ENCODE measurements at places on chromosomes 3 and 15.

DNA sequence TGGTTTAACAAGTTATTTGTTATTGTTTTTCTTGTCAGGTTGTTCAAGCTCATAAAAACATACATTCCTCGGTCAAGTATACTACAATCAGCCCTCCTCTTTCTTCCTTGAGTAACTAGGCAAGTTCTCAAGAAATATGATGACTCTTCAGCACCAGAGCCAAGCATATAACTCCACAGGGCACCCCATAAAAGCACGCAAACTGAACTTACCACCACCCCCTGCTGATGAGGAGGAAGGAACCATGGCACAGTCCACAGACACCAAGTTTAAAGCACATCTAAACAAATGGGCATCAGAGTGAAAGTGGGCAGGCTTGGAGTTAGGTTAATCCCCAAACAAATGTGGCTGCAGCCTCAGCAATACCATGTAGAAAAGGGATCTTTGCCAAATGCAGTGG is 5.3 kb downstream of the IP6K2 start:
- DNase-seq: no peak

GRCh38 chr3:187737368-187738070 is 7.7 kb downstream of the BCL6 start:
- no peak for DNase-seq

- DNase-seq: no peak
Measured at GRCh38 chr15:60752973-60753720, 274.2 kb upstream of the ICE2 start.

DNA sequence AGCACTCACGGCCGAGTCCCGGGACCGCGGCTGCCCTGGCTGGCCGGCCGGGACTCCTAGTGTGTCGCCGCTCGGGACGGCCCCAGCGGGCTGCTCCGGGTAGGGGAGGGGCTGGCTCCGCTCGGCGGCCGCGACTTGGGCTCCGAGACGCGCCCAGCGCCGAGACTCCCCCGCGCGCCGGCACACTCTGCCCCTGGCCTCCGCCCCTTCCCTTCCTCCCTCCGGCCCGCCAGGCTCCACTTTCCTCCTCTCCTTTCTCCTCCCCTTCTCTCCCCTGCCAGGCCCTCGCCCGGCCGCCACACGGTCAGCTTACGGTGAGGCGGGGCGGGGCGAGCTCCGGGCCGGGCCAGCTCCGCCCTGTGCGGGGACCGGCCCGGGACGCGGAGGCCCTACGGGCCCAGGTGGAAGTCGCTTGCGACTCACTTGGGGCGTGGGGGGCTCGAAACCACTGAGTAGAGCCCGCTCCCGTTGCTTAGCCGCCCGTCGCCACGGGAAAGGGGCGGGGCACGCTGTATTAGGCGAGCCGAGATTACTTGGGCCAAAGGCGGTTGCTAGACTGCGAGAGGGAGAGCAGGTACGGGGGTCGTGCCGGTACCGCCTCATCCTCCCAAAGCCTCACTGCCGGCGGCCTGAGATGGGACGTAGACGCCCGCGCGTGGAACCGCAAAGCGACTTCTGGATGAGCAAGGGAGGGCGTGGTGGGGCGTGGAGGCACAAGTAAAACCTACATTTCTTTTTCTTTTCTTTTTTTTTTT is at the start of gene ITGB5:
Gene ITGB5 (minus strand): TSS at position 189 of the 755 bp plus-strand sequence. CDS start 365 bp downstream, outside the sequence.
- no peak for DNase-seq

GRCh38 chr3:113436809-113437208 is 4.5 kb downstream of the CFAP44 start:
- DNase-seq: no peak

DNA sequence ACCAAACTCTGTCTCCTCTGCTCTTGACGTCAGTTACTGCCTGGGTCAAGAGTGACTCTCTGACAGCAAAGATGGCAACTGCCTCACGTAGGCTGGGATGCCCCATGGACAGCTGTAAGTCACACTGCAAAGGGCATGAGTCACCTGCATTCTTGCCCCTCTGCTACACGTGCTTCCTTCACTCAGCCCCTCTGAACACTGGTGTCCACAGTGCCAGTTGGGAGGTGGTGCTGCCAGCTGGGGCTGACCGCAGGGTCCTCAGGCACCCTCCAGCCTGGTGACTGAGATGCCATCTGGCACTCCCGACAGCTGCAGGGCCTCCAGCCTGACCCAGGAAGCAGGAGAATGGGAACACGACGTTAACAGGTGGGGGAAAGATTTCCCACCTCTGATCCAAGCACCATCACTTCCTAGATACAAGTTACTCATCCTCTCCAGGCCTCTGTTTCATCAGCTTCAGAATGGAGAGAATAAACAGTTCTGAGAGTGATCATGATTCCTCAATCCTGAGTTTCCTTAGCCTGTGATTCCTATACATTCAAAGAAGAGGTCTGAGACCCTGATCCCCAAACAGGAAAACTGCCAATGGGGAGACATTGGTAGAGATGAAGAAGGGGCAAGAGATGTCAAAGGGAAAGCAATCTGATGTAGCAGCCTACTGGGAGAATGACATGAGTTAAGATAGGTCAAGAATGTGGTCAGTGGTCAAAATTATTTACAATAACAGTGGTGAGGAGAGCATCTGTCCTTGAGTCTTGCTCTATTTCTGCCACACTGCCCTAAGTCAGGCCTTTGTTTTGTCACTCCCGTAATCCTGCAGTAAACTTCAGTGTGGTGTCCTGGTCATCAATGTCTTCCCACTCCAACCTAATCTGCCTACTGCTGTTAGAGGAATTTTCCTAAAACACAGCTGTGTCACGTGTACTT is 86.1 kb upstream of the BCL6 start:
- DNase-seq: no peak

- no peak for DNase-seq
Measured at GRCh38 chr3:23111797-23112196, 91.3 kb upstream of the UBE2E2 start.

DNA sequence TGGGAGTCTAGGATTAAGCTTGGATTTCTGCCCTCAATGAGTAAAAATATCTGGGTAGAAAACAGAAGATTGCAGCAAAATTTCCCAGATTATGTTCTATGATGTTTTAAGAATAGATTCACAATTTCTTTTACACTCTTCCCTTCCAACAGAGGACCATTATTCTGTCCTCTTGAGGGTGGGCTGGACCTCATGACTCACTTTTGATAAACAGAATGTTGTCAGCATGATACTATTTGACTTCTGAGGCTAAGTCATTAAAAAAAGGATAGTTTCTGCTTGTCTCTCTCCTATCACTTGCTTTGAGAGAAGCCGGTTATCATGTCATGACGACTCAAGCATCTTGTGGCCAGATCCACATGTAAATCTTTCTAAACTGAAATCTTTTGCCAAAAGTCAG is 396.2 kb upstream of the CDIN1 start:
- DNase-seq: no peak

- no peak for DNase-seq
Measured at GRCh38 chr3:23051240-23052140, 151.6 kb upstream of the UBE2E2 start.

DNA sequence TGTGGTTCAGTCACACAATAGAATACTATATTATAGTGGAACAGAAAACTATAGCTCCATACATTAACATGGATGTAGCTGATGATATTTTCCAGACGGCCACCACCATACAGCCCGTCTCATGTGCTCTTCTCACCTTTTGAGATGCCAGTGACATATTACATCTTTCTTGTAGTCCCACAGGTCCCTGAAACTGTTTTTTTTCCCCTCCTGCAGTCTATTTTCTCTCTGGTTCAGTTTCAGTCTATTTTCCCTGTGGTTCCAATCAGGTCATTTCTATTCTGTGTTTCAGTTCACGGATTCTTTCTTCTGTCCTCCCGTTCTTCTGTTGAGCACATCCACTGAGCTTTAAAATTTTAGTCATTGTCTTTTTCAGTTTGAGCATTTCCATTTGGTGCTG is 72.2 kb downstream of the PPCDC start:
- no peak for DNase-seq

GRCh38 chr15:52559575-52559974 is 9.3 kb downstream of the ARPP19 start:
- no peak for DNase-seq

GRCh38 chr3:21067031-21067813 is 683.8 kb downstream of the ZNF385D start:
- DNase-seq: no peak

DNA sequence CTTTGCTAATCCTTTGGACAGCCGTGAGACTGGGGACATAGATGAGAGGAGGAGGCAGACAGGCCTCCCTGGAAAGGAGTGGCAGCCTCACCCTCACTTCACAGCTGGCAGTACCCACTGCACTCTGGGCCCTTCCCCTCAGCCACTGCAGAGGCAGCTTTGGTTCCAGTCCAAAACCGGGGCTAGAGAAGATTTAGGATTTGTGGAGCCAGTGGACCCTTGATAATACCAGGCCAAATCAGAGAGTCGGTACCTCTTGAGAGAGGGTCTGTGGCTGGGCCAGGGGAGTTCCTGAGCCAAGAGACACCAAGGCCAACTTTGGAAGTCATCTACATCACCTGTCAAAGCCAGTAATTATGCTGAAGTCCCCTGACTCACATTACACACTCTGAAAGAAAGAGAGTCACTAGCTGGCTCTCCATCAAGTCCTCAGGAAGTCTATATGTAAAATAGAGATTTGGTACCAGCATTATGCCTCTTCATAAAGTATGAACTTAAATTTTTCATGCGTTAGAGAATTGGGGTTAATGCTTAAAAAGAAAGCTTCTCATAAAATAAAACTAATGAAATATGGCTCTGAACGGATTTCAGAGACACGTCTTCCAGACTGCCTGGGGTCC is 244.1 kb upstream of the SEMA6D start:
- no peak for DNase-seq

- no peak for DNase-seq
Measured at GRCh38 chr3:145752576-145752975, 408.4 kb downstream of the PLOD2 start.

DNA sequence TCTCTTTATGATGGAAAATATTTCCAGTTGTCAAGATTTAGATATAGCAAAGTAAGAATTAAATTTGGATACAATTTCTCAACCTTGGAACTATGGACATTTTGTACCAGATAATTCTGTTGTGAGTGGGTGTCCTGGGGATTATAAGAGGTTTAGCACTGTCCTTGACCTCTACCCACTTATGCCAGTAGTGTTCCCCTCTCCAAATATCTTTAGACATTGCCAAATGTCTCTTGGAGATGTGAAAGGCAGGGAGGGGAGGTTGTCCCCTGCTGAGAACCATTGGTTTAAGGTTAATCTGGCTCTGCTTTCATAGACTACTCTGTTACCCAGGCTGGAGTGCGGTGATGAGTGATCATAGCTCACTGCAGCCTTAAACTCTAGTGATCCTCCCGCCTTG is at the start of gene EBLN2:
Gene EBLN2 (plus strand): TSS at position 244 of the 400 bp plus-strand sequence. CDS start 423 bp downstream, outside the sequence.
- no peak for DNase-seq

- no peak for DNase-seq
Measured at GRCh38 chr15:50046867-50047266, 72.2 kb downstream of the ATP8B4 start.

GRCh38 chr3:53506763-53507145 is 12.3 kb downstream of the CACNA1D start:
- DNase-seq: no peak

DNA sequence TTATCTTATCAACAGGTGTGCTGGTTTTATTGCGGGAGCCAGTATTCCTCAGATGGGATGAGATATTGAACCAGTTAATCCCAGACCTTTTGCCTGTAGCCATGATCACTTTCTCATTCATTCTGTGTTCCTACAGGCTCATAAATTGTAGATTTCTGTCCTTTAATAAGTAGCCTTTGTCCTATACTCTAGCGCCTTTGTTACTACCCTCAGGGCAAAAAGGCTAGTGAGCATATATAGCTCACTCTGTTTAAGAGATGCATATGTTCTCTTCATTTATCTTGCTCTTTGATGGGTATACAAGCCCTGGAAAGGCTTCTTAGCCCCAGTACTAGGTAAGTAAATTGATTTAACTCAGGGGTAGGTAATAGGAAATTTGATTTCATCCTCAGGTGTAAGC is 95.1 kb downstream of the OXSM start:
- DNase-seq: no peak

GRCh38 chr3:11238880-11239279 is 33.3 kb upstream of the ATG7 start:
- DNase-seq: no peak

DNA sequence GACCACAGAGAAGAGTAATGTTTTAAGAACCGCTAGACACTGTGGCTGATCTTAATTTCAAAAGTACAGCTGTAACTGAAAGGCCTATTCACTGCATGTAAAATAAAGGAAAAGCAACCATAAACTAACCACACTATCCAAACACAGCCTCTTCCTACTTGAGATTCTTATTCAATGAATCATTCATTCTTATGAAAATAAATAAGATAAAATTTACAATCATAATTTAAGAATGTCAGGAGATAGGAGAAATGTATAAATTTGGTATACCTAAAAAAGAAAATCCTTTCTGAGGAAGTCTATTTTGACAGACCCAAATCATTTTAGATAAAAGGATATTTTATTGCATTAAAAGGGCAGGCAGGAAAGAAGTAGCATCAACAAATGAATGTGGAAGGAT is 533.5 kb upstream of the ZNF385D start:
- no peak for DNase-seq

DNA sequence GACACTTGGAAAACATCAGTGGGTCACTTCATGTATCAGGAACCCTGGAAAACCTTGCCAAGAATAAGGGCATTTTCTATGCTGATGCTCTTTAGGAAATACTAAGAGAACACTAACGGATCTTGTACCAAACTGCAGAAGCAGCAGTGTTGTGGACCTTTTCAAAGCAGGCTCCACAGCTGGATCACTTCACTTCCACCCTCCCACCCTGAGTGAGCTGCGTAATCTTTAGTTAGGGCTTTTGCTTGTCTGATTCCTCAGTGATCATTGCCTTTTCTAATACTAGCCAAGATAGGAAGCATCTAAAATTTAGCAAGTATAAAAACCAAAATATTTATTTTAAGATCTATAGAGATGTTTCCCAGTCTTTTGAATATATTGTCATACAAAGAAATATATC is 229.0 kb downstream of the EPHA6 start:
- no peak for DNase-seq

All from CD4-positive, alpha-beta T cell (primary cell).